ENCODE measurements at places on chromosomes 6 and 20. TPM values are rescaled to one million over a fixed set of nuclear protein-coding genes. Genes with fewer than 3 reads are reported as not detected.

The PBOV1 gene
- not detected for total RNA-seq

The CNR1 gene
- total RNA-seq: 16.7 TPM

The ADGRG6 gene
- 8.0 TPM for total RNA-seq

DNA sequence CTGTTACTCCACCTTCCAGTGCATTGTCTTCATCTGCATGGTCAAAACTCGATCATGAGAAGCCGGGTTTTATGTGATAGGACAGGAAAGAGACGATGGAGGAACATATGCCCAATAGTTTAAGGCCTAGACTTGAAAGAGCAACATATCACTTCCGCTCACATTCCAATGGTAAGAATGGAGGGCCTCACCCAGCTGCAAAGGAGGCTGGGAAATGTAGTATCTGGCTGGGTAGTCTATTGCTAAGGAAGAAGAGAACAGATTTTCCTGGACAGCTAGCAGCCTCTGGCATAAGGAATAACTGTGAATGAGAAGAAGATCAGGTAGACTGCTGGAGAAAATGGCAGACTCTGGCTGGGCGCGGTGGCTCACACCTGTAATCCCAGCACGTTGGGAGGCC is 19.2 kb downstream of the FITM2 start:
- no peak for DNase-seq

- DNase-seq: peak; percentile 49
These were observed 168.6 kb upstream of the GGTLC1 start for GRCh38 chr20:24157213-24157612.

DNA sequence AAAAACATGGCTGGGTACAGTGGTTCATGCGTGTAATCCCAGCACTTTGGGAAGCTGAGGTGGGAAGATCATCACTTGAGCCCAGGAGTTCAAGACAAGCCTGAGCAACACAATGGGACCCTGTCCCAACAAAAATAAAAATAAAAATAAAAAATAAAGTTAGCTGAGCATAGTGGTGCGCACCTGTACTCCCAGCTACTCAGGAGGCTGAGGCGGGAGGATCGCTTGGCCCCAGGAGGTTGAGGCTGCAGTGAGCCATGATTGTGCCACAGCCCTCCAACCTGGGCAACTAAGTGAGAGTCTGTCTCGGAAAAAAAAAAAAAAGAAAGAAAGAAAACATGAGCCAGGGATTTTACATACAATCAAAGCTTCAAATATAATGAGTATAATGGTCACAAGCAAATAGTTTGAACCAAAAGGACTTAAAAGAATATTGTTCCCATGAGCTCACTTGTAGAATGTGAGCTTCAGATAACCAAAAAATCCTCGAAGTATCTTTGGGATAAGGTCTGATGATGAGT is 31.1 kb downstream of the RANBP9 start:
- no peak for DNase-seq

DNA sequence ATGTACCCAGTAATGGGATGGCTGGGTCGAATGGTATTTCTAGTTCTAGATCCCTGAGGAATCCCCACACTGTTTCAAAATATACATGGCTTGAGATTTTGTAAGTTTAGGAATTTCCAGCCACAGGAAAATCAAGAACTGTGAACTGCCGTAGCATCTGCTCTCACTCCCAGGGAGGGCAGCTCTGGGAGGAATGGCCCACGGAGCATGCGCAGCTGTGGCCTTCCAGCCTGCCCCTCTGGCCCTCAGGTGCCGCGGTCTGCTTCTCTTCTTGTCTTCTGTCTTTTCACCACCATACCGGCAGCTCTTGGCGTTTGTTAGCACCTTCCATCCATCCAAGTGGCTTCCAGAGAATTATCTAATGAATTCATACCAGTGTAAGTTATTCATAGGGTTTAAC is 19.9 kb upstream of the EXOC2 start:
- no peak for DNase-seq

- no peak for DNase-seq
These were observed 59.7 kb downstream of the CD40 start for GRCh38 chr20:46177768-46178167.

DNA sequence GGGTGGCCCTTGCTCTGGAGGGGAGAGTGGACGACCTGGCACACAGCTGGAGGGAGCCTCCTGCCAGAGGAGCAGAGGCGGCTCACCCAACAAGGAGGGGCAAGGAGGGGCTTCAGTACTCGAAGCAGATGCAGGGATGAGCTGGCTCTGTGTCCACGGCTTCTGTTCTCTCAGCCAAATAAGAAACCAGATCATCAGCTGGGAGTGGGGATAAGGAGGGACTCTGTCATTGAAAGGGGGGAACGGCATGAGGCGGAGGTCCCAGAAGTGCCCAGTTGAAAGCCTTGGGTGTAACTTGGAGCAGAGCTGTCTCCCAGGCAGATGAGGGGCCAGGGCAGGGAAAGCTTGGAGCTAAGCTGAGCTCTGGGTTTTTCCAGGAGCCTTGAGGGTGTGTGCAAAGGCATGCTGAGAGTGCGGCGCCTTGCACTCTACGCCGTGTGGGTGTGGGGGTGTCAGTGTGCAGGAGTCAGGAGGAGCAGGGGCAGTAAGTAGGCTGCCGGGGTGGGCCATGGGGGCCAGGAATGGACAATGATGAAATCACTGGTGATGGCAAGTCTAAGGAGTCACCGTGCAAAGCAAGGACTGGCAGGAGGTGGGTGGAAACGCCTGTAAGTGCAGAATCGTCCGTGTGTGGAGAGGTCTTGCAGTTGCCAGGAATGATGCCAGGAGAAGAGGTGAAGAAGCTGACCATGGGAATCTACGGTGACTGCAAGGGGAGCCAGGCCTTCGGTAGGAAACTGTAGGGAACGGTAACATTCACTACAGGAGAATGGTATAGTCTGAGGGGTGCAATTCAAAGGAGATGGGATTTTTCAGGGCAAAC is 85.4 kb upstream of the FOXQ1 start:
- peak; percentile 82 for DNase-seq

DNA sequence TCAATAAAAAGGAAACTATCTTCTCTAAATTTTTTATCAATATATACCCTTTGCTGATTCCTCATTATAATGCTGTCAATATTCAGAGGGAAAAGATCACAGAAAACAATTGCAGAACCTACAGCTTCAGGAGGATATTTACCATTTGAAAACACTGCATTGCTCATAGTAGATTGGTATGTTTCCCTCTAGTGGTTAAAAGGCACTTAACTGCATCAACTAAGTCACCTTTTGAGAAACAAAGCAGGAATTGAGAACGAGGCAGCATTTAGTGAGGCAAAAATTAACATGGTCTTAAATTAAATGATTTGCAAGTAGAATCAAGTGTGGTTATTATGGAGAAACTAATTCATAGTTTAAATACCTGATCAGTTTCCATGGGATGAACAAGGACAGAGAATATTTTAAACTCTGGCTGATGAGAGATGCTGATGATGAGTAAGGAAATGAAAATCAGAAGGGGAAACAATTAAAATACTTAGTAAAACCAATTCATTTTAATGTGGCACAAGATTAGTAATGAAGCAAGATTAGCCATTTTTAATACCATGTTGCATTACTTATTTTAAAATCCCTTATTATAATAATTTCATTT is 642.1 kb downstream of the EPHA7 start:
- no peak for DNase-seq

Measured in mesenteric fat pad (tissue), 1 donor.